ENCODE measurements at places on chromosomes 5 and 9. TPM values are rescaled to one million over a fixed set of nuclear protein-coding genes. Genes with fewer than 3 reads are reported as not detected.

The PDE6A gene
- total RNA-seq, result not detected

The WNK2 gene
- 0.22 TPM for total RNA-seq

The SNAPC4 gene
- 13.3 TPM for total RNA-seq

The STPG3 gene
- total RNA-seq, result not detected

The EGFL7 gene
- total RNA-seq, result 1.7 TPM
